Mesothelial cell of epicardium (in vitro differentiated cells): ENCODE measurements at places on chromosomes 11 and 22.

- H3K4me3 ChIP-seq: no peak overlapping the region
- H3K4me1 ChIP-seq: peaks cover 1% of the 10 kb centered on the region
- no peak for DNase-seq
- H3K27me3 ChIP-seq: peaks cover 81% of the 10 kb centered on the region
- no peaks in the 10 kb centered on the region for H3K36me3 ChIP-seq
These were observed 25.2 kb downstream of the NRXN2 start for GRCh38 chr11:64697663-64698375.

DNA sequence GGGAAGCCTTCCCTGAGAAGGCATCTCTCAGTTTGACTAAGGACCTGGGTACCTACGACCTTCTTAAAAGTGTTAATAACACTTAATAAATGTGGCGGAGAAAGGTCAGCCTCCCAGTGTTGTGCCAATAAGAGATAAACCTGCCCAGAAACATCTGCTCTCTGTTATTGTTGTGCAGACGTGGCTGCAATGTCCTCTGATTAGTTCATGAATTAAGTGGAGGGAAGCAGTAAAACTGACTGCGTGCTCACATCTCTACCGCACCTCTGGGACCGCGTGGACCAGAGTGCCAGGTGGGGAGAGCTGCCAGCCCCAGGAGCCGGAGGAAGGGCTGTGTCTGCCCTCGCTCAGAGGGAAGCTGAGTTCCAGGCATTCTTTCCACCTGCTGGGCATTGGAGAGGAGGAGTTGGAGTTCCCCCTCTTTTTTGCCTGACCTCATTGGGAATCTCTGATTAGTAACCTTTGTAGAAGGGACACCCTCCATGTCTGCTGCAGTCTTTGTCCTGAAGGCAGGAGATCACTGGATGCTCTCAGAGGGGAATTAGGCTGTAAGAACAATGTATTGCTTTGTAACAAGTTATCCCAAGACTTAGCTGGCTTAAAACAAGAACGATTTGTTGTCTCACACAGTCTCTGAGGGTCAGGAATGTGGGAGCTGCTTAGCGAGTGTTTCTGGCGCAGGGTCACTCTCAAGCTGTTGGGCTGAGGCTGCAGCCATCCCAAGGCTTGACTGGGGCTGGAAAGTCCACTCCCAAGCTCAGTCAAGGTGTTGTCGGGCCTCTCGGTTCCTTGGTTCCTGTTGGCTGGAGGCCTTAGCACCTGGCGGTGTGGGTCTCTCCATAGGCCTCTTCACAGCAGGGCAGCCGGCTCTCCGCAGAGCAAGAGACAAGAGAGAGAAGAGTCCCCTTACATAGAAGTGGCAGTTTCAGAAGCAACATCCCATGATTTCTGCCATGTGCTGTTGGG lies 247.6 kb upstream of the TBCEL start:
- DNase-seq: no peak
- H3K27ac ChIP-seq: no peak overlapping the region
- no peak overlapping the region for H3K4me3 ChIP-seq
- peaks cover 8% of the 10 kb centered on the region for H3K4me1 ChIP-seq

DNA sequence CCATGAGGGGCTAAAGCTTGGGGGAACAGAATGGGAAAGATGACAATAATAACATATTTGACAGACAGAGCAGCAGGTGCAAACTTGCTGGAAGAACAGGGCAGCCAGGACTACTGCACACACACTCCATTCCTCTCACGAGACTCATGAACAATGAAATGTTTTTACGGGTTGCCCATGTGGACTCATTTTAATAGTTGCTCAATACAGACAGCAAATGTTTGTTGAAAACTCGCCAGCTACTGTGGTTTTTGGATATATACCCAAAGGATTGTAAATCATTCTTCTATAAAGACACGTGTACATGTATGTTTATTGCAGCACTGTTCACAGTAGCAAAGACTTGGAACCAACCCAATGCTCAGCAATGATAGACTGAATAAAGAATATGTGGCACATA lies 10.3 kb downstream of the SYT13 start:
- H3K27me3 ChIP-seq: peaks cover 65% of the 10 kb centered on the region
- no peak overlapping the region for H3K4me3 ChIP-seq
- no peak for DNase-seq
- no peaks in the 10 kb centered on the region for H3K36me3 ChIP-seq
- no peak overlapping the region for H3K27ac ChIP-seq

- H3K4me1 ChIP-seq: peaks cover 28% of the 10 kb centered on the region
- peak; percentile 61 for DNase-seq
- H3K36me3 ChIP-seq: no peaks in the 10 kb centered on the region
These were observed 579.3 kb downstream of the BUD13 start for GRCh38 chr11:116193321-116194131.

DNA sequence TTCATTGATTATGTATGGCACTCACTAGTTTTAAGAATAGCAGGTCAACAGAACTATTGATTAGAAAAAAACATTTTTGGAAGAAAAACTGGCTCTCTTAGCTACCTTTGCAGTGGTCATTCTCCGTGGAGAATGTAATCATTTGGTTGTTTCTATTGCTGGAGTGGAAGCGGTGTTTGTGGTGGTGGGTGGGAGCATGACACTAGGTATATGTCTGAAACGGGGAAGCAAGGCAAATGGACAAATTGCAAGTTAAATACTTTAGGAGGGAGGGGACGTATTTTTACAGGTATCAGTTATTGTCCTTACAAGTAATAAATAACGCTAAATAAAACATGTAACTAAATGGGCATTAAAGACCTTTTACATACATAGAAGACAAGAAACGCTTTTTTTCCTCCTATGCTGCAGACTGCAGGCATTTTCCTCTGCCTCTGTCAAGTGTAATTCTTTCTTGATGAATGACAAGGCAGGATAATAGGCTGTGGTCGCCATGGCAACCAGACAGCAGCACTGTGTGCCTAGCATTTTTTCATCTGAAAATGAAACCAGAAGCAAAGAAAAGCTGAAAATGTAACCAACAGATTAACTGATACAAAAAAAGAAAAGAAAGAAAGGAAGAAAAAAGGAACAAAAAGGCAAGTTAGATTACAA lies 46.2 kb downstream of the BLID start:
- H3K4me3 ChIP-seq: peak overlapping the region; percentile 33
- peaks cover 11% of the 10 kb centered on the region for H3K36me3 ChIP-seq
- H3K27ac ChIP-seq: peak overlapping the region; percentile 98
- H3K4me1 ChIP-seq: peaks cover 54% of the 10 kb centered on the region
- peak; percentile 77 for DNase-seq

DNA sequence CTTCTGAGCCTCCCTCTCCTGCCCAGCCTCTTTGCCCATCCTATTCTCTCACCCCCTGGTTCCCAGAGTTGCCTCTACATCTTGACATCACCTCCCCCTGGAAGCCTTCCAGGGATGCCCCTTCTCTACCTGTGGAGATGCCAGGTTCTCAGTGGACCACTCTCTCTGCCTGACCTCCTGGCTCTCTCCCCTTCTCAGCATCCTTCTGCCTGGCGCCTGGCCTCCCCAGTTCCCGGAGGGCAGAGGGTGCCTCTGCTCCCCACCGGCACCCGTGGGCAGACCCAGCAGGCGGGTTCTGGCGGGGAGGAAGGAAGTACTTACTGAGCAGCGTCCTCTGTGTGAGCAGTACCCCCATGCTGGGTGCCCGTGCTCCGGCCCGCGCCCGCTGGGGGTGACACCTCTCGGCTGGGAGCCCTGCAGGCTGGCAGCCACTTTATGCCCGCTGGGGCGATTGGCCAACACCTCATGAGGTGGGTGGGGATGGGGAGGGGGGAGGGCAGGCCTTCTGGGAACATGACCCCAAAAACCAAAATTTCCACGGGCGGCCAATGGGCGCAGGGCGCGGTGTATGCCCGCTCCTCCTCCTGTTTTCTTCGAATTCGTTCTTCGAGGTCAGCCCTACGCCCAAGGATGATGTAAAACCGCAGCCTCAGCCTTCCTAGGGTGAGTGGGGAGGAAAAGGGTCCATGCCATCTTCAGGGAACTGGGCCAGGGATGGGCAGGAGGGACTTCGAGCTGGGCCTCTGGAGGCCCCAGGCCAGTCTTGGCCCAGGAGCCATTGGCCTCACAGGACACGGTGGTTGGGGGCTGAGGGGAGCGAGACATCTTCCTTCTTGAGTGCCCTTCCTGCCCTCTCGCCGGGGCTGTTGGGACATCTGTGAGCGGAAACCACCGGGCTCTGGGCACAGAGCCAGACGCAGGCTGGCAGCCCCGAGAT lies at the start of gene OSM:
OSM (minus strand) TSS at position 407 of the 937 bp plus-strand sequence; CDS start at position 355, 52 bp downstream.
- no peak within 1 kb of the TSS for H3K4me3 ChIP-seq
- peaks cover 6% of the 10 kb centered on the region for H3K27me3 ChIP-seq
- H3K4me1 ChIP-seq: no peaks in the 10 kb centered on the region
- no peak within 1 kb of the TSS for H3K27ac ChIP-seq
- DNase-seq: no peak

DNA sequence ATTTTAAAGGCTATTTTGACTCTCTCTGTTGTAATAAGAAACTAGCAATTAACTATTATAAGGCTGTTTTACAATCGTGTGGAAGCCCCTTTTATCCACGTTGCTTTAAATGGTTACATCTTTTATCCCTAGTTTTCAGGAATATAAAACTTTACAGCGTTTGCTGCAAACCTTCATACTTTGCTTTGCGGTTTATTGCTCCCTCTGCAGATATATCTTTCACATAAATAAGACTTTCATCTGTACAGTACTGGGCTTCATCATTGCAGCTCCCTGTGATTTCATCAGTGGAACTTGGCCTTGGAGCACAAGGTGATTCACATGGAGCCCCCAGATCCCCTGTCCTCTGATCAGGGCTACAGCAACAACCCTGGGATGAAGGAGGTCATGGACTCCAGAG lies 25.6 kb downstream of the HTR3A start:
- H3K4me1 ChIP-seq: no peaks in the 10 kb centered on the region
- H3K4me3 ChIP-seq: no peak overlapping the region
- H3K36me3 ChIP-seq: no peaks in the 10 kb centered on the region
- peaks cover 83% of the 10 kb centered on the region for H3K27me3 ChIP-seq
- no peak for DNase-seq

DNA sequence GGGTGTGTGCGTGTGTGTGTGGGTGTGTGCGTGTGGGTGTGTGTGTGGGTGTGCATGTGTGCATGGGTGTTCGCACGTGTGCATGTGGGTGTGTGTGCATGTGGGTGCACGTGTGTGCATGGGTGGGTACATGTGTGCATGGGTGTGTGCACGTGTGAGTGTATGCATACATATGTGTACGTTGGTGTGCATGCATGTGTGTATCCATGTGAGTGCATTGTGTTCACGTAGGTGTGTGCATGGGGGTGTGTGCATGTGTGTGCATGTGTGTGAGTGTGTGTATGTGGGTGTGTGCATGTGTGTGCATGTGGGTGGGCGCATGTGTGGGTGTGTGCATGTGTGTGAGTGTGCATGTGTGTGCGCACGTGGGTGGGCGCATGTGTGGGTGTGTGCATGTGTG lies 19.9 kb upstream of the APOBEC3A start:
- H3K4me1 ChIP-seq: peaks cover 12% of the 10 kb centered on the region
- H3K27ac ChIP-seq: no peak overlapping the region
- no peak overlapping the region for H3K4me3 ChIP-seq
- peaks cover 1% of the 10 kb centered on the region for H3K27me3 ChIP-seq
- H3K36me3 ChIP-seq: no peaks in the 10 kb centered on the region
- DNase-seq: no peak

DNA sequence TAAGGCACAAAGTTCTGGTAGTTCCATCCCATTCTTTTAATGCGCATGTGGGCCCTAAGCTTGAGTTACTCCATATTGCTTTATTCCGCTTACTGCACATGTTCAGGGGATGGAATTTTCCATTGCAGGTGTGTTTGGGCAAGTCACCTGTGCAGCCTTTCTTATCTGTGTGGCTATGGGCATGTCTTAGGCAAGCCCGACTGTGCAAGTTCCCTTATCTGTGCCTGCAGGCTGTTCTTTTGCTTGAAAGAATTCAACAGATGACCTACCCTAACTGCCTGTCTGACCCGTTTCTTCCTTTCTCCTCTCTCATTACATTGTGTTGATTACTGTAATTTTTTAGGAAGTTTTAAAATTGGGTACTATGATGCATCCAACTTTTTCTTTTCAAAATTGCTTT lies 363.6 kb downstream of the TTC28 start:
- DNase-seq: no peak
- no peak overlapping the region for H3K4me3 ChIP-seq
- H3K36me3 ChIP-seq: peaks cover 37% of the 10 kb centered on the region
- H3K27ac ChIP-seq: no peak overlapping the region

DNA sequence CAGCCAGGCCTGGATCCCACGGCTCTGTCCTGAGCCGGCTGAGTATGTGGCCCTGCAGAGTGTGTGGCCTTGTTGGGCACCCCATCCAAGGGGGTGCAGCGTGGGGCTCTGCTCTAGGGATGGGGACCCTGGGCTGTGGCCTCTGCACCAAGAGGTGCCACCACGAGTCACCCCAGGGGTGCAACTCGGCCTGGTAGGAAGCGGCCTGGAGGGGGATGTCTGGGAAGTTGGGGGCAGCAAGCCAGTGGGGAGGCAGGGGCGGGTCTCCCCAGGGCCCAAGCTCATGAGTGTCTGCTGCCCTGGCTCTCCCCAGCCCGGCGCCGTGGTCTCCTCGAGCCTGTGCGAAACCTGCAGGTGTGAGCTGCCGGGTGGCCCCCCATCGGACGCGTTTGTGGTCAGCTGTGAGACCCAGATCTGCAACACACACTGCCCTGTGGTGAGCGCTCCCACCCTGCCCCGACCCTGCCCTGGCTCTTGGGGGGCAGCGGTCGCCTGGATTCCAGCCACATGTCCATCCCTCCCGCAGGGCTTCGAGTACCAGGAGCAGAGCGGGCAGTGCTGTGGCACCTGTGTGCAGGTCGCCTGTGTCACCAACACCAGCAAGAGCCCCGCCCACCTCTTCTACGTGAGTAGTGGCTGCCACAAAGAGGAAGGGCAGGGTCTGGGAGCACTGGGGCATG lies 24.2 kb upstream of the MUC5B start:
- no peak overlapping the region for H3K4me3 ChIP-seq
- peaks cover 2% of the 10 kb centered on the region for H3K27me3 ChIP-seq
- H3K4me1 ChIP-seq: no peaks in the 10 kb centered on the region
- no peak overlapping the region for H3K27ac ChIP-seq

DNA sequence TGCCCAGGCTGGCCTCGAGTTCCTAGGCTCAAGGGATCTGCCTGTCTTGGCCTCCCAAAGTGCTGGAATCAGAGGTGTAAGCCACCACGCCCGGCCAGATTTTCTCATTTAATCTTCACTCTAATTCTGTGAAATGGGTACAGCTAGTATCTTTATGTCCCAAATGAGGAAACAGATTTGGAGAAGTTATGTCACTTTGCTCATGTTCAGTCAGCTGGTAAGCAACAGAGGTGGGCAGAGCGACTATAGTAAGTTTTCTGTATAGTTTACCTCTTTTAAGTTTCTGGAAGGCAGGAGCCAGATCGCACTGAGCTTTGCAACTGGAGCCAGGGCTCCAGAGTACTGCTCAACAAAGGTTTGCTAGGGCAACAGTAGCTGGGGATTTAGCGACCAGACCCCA lies 33.2 kb downstream of the RCOR2 start:
- H3K4me1 ChIP-seq: peaks cover 37% of the 10 kb centered on the region
- H3K4me3 ChIP-seq: no peak overlapping the region
- H3K27me3 ChIP-seq: no peaks in the 10 kb centered on the region
